ENCODE measurements at places on chromosomes 11 and 22.

GRCh38 chr22:27715106-27715505 lies 86.5 kb downstream of the MN1 start:
- DNase-seq = no peak

- DNase-seq = no peak
Observed at GRCh38 chr11:19646308-19646707, 66.3 kb upstream of the NAV2 start.

- DNase-seq = no peak
Observed at GRCh38 chr22:46596032-46596441, 24.1 kb upstream of the GRAMD4 start.

DNA sequence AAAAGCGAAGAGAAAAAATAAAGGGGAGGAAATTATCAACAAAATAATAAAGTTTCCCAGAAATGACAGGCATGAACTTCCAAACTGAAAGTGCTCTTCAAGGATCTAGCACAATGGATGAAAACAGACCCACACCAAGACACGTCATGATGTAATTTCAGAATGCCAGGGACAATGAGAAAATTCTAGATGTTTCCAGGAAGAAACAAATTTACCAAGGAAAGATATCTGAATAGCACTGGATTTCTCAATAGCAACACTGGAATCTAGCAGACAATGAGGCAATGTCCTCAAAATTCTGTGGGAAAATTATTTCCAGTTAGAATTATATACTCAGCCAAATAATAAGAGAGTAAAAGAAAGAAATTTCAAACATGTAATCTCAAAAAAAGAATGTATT lies 46.0 kb downstream of the DENND5A start:
- no peak for DNase-seq

- DNase-seq = no peak
Observed at GRCh38 chr11:70491696-70492472, 93.6 kb downstream of the CTTN start.

- DNase-seq = no peak
Observed at GRCh38 chr22:44995105-44995514, 14.7 kb downstream of the PHF21B start.

DNA sequence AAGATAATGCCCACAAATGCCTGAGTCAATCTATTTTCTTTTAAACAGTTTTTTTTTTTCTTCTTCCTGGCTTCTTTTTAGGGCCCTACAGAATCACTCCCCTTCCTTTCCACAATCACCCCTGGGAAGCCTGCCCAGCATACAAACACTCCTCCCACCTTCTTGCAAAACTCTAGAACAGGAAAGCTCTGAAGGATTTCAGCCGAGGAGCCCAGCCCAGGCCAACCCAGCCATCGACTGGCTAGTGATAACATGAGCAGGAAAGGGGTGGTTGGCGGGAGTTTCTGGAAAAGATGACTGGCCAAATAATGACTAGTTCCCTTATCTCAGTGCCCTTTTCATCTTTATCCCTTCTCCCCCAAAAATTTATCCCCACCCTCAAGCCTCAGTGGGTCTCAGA lies 68.2 kb downstream of the USP35 start:
- no peak for DNase-seq

DNA sequence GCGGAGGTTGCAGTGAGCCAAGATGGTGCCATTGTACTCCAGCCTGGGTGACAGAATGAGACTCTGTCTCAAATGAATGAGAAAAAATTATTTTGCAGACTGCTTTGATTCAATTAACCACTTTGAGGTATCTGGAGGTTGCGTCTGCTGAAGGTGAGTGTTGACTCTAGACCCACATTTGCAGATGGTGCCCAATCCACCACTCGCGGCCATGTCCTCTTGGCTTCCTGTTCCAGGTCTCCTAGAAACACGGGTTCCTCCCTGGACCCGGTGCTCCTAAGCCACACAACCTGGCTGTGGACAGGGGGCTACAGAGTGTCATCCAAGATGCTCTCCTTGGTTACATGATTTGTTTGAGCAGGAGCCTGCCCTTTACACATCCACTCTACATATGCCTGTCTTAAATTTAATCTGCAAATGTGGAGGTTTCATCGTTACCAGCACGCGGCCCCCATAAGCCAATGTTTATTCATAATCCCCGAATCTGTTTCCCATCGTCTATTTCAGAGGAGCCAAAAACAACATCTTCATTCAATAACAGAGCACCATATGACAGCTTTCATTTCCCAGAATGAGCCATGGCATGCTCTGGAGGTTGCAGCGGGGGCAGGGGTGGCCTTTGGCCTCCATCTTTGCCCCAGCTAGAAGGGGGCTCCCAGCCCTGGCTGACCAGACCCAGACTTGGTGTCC lies 377.2 kb downstream of the CTTN start:
- DNase-seq = no peak

DNA sequence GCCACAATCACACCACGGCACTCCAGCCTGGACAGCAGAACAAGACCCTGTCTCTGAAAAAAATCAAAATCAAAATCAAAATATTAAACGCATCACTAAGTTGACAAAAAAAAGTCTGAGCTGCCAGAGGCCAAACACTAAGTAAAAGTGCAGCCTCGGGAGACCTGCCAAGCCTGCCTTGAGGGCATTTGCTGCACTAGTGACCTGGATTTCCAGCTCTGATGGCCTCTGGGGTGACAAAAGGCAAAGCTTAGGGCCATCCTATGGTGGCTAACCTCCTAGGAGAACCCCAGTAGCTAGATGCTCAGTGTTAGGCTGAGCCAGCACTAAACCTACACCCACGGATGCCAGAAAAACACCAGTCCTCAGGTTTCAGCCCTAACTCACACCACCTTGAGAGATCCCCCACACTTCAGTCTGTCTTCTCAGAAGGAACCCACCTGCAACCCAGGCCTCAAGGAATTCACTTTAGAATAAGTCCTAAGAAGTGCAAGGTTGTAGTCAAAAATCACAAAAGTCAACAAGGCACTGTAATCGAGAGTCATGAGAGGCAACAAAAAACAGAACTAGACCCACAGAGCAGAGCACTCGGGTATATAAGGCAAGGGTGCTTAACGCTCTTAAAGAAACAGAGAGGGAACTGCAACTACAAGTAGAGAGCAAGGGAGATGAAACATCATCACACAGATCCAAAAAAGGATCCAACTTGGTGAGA lies 28.6 kb downstream of the GNB1L start:
- DNase-seq = no peak

GRCh38 chr11:132046288-132046865 lies 676.0 kb downstream of the NTM start:
- no peak for DNase-seq

GRCh38 chr22:46035742-46036557 lies 59.0 kb upstream of the WNT7B start:
- DNase-seq = peak; percentile 100

GRCh38 chr11:36086366-36086765 lies 142.5 kb downstream of the LDLRAD3 start:
- no peak for DNase-seq

- DNase-seq = peak; percentile 33
Observed at GRCh38 chr11:774873-775592, 2.3 kb downstream of the GATD1 start.

- DNase-seq = no peak
Observed at GRCh38 chr11:119891055-119891768, 162.2 kb upstream of the NECTIN1 start.

GRCh38 chr11:104060820-104061219 lies 24.4 kb downstream of the DDI1 start:
- no peak for DNase-seq

DNA sequence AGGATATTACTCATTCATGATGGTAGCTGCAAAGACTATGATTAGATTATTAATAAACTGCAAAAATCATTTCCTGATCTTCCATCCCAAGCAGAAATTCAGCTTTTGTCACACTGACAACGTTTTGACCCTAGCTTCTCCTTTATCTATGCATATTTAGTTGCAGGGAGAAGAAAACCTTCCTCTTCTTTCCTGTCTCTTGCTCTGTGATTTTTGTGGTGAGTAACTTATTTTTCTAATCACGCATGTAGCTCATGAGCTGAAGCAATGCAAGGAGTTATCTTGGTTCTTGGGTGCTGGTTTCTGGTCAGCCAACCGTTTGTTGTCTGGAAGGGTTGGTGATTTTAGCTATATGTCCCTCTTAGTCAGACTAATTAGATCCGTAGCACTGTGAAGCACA lies 56.4 kb downstream of the FDX1 start:
- DNase-seq = no peak

DNA sequence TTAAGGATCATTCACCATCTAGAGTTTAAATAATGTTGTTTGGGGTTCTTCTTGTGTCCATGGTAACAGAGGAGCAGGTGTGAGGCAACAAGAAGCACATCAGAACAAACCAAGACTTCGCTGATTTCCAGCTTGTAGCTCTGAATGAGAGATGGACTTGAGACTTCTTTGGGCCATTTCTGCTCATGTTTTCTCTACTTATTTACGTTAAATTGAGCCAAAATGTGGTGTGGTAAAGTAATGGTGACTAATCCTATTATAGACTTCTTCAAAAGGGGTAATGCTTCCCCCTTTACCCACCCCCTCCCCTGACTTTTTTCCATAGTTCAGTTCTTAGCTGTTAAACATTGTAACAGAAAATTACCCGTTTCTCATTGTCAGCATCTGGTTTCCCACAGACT lies 65.2 kb downstream of the CSTPP1 start:
- no peak for DNase-seq

- DNase-seq = no peak
Observed at GRCh38 chr11:101096036-101096704, 33.4 kb downstream of the PGR start.

DNA sequence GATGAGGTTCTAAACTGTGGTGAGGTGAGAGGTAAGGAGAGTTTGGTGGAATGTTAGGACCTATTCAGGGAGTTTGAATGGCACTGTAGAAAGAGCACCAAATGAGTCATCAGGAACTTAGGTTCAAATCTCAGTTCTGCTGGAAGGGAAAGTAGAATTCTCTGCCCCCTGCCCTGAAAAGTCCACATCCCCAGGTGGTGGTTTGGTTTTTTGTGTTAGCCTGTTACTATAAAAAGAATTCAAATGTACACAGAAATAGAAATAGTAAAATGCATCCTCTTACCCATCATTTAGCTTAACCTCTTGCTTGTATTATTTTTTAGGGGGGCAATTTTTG lies 20.2 kb downstream of the PPFIBP2 start:
- no peak for DNase-seq

GRCh38 chr11:46363031-46363407 lies 15.8 kb downstream of the DGKZ start:
- no peak for DNase-seq

DNA sequence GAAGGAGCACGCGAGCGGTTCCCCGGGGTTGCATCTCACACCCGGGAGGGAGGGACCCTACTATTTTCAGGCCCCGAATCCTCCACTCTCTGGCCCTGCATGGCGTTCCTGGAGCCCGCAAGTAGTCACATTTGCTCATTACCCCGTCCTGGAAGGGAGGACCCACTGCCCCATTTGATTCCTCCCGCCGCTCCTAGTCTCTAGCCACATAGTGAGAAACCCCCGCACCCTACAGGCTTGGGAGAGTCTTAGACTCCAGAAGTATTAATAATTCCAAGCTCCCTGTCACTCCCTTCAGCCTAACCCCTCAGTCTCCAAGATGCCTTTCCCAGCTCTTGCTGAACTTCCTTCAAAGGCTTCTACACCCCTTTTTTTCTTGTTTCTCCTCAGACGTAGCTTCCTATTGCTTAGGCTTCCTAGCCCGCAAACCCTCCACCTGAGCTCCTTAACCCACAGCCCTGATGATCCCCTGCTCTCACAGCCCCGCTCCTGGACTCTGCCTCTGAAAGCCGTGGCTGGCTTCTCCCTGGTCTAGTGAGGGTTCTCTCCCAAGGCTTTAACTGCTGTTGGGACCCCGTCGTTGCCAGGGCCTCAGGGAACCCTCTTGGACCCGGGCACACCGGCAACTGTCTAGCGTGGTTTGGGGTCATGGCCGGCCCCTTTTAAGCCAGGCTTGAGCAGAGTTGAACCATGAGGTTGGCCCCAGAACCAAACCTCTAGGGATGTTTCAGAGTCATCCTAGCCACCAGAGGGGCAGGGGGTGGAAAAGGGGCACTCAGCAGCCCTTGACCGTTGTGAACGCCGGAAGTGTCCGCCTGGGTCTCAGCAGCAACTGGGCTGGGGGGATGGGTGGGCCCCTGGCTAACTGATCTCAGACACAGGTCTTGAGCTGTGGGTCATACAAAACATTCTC lies 862 bp downstream of the GGA1 start:
- no peak for DNase-seq

DNA sequence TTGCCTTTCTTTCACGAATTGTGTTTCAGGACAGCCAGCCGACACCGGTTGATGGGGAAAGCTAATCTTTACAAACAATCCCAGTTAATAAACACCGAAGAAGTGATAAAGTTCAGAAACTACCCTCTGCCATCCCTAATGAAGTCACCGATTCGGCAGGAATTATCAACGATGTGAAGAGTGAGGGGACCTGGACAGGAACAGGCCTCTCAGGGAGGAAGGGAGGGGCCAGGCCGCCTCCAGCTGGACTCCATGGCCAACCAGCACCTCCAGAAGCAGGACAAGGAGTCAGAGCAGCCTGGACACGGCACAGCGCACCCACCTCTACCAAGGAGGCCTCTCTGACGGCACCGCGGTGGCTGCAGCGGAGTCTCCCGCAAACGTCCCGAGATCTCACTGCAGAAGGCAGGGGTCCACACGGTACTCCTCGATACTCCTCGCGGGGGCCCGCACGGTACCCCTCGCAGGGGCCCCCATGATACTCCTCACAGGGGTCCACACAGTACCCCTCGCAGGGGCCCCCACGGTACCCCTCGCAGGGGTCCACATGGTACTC lies 3.9 kb downstream of the TOLLIP start:
- DNase-seq = peak; percentile 24

DNA sequence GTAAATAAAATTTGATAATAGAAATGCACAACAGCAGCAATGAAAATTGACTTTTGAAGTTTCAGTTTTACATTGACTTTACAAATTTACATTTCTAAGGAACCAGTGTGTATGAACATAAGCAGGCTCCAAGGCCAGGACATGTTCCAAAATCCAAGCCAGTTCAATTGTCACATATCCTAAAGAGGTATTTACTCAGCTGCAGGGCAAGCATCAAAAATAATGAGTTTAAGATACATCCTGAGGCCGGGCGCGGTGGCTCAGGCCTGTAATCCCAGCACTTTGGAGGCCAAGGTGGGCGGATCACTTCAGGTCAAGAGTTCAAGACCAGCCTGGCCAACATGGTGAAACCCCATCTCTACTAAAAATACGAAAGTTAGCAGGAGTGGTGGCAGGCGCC lies 39.0 kb upstream of the AKIP1 start:
- no peak for DNase-seq

- no peak for DNase-seq
Observed at GRCh38 chr11:69470793-69471728, 10.4 kb upstream of the LINC01488 start.

GRCh38 chr22:28268171-28268570 lies 349.1 kb upstream of the PITPNB start:
- DNase-seq = no peak
